ENCODE measurements at places on chromosomes 2 and 18.

GRCh38 chr2:101818531-101819451, 121.3 kb downstream of the MAP4K4 start:
- DNase-seq = peak; percentile 70

DNA sequence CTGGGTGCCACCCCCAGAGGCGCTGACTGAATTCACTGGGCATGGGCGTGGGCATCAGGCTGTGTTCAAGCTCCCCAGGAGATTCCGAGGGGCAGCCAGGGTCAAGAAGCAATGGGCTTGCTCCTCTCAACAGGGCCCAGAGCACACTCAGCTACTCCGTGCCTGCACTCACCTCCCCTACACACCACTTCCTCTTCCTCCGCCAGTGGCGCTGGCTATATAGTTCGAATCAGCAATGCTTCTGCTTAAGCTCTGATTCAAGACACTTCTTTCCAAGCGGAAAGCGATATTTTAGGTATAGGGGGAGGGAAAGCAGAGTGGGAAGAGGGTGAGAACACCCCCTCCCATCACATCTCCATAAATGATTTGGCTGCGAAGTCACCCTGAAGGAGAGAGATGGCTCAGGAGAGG, 42.1 kb downstream of the CRACDL start:
- no peak for DNase-seq

- DNase-seq = no peak
Observed at GRCh38 chr18:10138719-10139118, 224.9 kb downstream of the VAPA start.

DNA sequence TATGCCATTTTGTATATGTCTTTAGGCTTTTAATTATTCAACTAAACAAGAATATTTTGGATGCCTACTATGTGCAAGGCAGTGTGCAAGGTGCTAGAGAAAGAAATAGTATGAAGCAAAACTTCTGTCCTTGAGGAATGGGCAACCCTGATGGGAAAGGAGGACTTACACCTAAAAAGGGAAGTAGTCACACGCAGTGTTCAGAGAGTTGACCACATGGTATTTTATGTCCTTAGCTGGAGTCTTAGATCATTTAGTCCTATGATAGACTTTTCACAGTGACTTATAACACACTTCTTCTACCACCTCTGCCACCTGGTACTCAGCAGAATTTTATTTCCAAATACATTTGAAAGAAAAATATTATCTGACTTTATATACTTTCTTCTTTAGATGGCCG, 291.6 kb downstream of the PLCL1 start:
- no peak for DNase-seq

- DNase-seq = no peak
Observed at GRCh38 chr2:15553951-15554350, 7.2 kb downstream of the NBAS start.

- no peak for DNase-seq
Observed at GRCh38 chr2:231642631-231643494, 50.2 kb downstream of the TEX44 start.

GRCh38 chr2:19598971-19599370, 240.5 kb upstream of the OSR1 start:
- DNase-seq = no peak

DNA sequence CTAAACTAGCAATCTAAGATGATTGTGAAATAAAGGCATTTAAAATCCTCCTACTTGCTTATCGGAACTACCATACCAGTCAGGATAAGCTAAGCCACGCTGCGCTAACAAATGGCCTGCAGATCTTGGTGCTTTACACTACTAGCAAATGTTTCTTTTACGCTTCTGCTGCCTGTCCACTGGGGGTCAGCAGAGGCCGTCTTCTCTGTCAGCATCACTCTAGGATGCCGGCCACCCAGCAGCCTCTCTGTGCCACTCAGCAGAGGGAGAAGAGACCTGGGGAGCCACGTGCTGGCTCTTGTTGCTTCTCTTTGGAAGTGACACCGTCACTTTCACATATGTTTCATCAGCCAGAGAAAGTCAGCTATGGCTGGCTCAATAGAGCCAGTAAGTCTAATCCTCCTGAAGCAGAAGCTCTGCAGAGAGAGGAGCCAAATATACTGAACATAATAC, 36.6 kb downstream of the COPS8 start:
- DNase-seq = peak; percentile 19

DNA sequence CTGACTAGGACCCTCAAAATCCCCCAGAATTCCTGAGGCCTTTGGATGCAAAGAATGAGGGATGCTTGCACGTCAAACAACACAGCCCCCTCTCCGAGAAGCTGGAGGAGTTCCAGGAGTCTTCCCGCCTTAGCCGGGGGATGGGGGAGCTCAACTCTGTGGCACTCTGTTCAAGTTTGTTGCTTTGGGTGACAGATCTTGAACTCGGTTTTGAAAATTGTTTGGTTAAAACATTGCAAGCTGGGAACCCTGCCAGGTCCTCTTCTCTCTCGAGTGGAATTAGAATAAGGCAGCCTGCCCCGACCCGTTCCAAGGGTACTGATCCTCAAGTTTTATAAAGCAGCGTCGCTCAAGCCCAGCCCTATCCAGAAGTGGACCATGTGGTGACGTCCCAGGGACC, 244.1 kb downstream of the LOXHD1 start:
- DNase-seq = no peak

DNA sequence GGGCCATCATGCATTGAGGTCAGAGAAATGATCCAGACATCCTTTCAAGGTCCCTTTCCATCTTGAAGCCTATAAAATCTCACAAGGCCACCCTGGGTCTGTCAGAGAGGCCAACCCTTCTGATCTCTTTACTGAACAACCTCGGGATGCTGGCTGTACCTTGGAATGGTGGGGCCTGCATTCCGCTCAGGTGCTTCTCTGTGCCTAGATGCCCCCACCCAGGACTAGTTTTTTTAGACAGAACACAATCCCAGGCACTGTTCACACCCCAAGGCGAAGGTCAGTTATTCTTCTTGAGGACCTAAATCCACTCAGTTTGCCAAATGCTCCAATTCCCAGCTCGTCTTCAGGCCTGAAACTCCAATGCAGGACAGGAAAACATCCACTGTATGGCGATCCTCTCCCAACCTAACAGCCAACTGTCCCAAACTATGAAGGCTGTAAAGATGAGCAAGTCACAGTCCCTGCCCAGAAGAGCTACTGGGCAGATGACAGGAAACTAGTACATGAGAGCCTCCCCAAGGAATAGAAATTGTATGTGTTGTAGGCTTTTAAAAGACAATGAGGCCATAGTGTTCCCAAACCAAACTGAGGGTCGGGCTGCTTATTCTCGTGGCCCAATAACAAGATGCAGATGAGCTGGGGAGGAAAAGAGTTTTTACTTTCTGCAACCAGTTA, 154.4 kb upstream of the ACAA2 start:
- no peak for DNase-seq

- peak; percentile 99 for DNase-seq
Observed at GRCh38 chr2:64751286-64752260, 97.9 kb upstream of the SERTAD2 start.

- no peak for DNase-seq
Observed at GRCh38 chr2:221444106-221444505, 128.0 kb downstream of the EPHA4 start.

GRCh38 chr2:157894694-157895435, 18.7 kb upstream of the ACVR1 start:
- no peak for DNase-seq

DNA sequence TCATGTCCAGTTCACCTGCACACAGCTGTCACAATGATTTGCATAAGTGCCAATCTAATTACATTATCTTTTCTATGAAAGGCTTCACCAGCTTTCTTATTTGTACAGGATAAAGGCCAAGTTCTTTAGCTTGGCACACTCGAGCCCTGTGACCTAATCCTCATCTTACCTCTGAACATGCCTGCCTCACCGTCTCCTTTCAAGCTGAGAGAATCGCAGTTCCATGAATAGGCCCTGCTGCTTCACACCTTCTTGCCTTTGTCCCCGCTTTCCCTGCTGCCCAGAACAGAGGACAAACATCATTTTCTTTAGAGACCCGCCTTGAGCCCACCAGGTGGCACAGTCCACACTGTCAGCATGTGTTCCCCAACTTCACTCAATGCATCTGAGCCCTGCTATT, 1094.7 kb downstream of the BCL11A start:
- DNase-seq = no peak

GRCh38 chr2:135893374-135893794, 17.1 kb upstream of the MCM6 start:
- no peak for DNase-seq

- DNase-seq = no peak
Observed at GRCh38 chr2:32011485-32011960, 715 bp upstream of the MEMO1 start.

DNA sequence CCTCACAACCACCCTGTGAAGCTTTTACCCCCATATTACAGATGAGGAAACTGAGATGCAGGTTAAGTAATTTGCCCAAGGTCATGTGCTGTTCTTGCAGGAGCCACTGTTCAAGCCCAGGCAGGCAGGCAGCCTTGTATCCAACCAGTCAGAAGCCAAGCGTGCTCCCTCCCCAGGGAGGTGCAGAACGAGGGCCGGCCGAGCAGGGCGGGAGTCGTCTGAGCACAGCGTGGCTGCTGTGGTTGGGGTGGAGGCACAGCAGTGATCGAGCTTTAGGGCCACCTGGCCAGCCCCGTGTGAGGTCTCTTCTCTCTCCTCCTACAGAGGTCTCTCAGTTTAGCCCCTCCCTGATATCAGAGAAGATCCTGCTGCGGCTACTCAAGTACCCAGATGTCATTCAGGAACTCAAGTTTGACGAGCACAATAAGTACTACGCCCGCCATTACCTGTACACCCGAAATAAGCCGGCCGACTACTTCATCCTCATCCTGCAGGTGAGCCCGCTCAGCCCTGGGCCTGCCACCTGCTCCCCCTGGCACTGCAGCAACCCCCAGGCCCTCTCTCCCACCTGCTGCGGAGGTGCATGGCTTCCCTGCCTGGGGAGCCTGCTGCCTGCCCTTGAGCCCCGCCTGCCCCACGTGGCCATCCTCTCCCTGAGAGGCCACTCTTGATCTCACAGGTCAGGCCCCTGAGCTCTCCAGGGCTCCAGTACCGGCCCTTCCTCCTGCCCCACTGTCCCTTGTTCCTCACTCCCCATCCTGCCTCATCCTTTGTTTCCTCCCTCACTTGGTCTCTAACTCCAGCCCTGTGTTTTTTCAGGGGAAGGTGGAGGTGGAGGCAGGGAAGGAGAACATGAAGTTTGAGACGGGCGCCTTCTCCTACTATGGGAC, 17.1 kb upstream of the CNNM3 start:
- no peak for DNase-seq

GRCh38 chr2:124325667-124326440, 300.8 kb downstream of the CNTNAP5 start:
- DNase-seq = no peak
